ENCODE measurements at places on chromosomes 1 and 21. TPM values are rescaled to one million over a fixed set of nuclear protein-coding genes. Genes with fewer than 3 reads are reported as not detected.

DNA sequence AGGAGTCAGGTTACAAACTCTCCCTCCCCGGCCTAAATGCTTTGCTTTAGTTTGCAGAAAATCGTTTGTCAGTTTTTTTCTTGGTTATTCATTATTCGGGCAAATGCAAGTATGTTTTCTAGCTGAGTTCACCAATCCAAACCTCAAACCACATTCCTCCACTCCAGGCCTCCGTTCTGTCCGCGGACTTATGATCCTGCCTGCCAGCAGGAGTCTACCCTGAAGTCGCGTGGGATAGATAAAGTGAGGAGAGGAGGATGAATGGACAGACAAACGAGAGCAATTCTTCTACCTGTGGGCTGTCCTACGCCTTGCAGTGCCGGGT, 1.3 kb downstream of the ADAMTS1 start:
- DNase-seq: peak; percentile 60

DNA sequence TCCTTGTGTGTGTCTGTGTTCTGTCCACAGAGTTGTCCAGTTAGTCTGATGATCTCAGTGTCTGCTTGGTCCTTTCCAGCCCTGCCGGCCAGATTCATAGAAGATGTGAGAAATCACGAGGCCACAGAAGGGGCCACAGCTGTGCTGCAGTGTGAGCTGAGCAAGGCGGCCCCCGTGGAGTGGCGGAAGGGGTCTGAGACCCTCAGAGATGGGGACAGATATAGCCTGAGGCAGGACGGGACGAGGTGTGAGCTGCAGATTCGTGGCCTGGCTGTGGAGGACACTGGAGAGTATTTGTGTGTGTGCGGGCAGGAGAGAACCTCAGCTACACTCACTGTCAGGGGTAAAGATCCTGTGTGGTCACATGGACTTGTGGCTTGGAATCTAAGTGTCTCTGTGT, 95.8 kb downstream of the OBSCN start:
- no peak for DNase-seq

DNA sequence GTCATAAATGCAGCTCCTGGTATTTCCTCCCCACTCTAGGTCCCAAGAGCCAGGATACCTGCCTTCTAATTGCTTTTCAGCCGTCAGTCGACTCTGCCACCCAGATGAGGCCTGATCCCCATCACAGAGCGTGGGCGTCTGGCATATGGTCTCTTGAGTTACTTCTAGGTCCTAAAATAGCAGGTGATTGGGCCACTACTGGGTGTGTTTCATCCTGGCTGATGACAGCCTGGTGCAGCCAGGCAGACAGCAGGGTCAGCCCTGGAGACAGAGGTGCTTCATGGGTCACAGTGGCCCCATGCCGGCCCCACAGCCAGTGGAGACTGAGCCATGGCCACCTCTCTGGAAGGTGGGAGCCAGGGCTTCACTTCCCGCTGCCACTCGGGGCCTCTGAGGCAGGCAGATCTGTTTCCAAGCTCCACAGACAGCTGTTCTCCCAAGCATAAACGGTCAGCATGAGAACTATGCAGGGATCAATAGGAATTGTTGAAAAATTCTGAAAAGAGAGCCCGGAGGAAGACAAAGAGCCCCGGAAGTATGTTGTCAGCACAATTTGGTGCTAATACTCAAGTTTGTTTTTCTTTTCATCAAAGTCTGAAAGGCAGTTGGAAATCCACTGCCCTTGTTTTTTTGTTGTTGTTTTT, 83.0 kb downstream of the MAN1C1 start:
- no peak for DNase-seq

The TTC24 gene
- not detected for total RNA-seq
